ENCODE measurements at places on chromosomes 3 and 15.
A peak's percentile ranks its signal among the peaks of the same experiment; 100 is the strongest.

DNA sequence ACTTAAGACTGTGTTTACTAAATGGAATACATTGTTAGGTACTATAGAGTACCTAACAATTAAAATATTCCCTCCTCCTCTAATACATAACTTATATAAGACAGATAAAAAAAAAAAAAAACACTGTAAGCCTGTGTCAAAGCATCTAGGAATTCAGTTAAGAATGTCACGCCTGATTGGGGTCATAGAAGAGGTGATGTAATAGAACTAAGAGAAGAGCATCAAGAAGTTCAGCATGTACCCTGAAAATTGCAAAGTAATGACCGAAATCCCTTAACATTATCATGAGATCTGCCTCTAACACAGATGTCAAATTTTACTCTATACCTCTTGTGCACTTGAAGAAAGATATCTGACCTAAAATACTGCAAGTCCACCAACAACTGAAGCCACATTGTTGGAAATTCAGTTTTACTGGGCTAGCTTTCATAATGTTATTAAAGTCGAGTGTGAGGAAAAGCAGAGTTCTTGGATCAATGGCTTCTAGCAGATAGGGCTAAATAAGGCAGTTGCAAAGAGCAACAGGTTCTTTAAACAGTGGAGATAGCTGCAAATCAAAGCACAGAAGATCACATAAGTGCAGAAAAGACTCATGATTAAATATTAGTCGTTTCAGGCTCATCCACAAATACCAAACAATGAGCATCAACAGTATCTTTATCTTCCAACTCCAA lies 75.0 kb downstream of the TBL1XR1 start:
- DNase-seq: no peak

GRCh38 chr3:130963444-130963843 lies 63.2 kb downstream of the ASTE1 start:
- DNase-seq: no peak

DNA sequence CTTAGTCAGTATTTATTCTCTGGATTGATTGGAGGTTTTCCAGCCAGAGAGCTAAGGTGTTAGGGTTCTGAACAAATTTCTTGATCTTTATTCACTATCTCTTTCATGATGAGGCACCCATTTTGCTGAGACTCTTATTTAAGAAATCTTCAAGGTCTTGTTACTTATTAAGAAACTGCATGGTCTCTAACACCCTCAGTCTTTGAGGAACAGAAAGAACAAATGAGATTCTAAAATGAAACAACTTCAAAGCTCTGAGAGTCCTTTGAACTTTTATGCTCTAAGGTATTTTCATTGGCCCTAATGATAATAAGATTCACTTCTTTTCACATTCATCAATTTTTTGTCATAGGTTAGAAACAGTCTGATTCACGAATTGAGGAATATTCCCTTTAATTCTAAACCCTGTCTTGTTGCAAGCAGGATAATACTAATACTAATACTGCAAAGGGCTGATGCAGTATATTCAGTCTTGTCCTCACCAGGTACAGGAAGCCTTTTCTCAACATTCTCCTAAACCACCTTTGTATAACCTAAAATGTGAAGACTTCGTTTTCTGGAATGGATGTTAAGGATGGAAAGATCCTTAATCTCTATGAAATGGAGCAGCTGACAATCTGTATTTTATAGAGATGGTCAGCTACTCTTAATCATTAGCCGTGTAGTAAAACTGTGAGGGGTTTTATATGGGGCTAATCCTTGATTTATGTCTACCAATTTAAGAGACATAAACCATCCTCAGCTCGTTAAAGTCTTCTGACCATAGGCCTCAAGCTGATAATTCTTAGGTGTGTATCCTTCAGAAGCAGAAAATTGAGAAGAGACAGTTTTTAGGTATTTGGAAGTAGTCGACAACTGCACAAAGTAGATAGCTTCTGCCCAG lies 198.3 kb downstream of the OTOL1 start:
- no peak for DNase-seq

GRCh38 chr3:138371070-138371965 lies 22.9 kb downstream of the MRAS start:
- peak; percentile 24 for DNase-seq

DNA sequence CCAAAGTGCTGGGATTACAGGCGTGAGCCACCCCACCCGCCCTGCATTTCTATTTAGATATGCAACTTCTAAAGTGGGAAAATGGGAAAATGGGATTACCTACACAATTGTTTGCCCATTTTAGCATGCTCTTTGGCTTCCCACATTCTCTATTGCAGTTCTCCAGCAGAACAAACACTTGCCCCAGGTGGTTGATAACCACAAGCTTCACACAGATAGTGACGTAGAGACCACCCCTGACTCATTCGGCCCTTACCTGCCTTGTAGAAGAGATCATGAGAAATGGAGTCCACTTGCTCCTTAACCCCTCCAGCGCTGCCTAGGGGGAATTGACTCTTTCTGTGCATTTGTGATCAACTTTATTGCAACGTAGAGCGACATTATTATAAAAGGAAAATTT lies 83.2 kb upstream of the RAP2B start:
- DNase-seq: no peak

- DNase-seq: peak; percentile 42
Observed at GRCh38 chr3:100993309-100993708, at the start of gene ABI3BP. Gene ABI3BP (minus strand): TSS chr3:100993421. CDS start chr3:100993384, 37 bp downstream.

GRCh38 chr15:62561571-62561970 lies 396.5 kb upstream of the C2CD4B start:
- DNase-seq: no peak

GRCh38 chr3:23103764-23104163 lies 99.4 kb upstream of the UBE2E2 start:
- no peak for DNase-seq

GRCh38 chr3:171383206-171384018 lies 76.8 kb downstream of the TNIK start:
- DNase-seq: no peak

DNA sequence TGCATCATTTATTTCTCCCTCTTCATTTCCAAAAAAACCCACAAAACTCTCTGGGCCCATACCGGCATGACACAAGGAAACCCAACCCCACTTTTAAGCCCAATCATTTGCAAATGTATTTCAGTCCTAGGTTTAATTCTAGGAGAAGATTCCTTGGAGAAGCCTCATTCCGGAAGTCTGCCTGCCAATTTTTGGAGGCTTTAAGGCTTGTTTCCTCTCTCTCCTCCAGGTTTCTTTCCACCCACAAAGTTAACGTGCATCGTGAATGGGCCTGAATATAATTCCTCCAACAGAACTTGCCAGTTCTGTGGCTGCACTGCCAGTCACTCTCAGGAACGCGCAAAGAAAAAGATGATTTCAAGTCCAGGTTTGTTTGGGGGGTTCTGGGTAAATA lies 69.9 kb upstream of the FOXP1 start:
- DNase-seq: no peak

DNA sequence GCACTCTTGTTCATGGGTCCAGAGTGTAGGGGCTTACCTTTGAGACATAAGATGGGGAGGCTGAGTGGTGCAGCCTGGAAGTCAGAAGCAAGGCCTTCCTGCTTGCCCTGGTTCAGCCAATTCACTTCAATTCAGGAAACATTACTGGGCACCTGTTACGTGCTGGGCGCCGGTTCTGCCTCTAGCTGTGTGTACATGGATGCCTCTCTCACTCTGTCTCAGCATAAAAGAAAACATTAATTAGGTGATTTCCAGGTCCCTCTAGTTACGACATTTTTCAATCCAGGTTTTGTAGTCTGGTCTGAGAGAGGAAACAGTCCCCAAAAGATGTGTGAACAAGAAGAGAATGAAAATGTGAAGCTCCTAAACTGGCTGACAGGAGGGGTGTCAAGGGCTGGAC lies 1.2 kb downstream of the RTP1 start:
- DNase-seq: no peak

DNA sequence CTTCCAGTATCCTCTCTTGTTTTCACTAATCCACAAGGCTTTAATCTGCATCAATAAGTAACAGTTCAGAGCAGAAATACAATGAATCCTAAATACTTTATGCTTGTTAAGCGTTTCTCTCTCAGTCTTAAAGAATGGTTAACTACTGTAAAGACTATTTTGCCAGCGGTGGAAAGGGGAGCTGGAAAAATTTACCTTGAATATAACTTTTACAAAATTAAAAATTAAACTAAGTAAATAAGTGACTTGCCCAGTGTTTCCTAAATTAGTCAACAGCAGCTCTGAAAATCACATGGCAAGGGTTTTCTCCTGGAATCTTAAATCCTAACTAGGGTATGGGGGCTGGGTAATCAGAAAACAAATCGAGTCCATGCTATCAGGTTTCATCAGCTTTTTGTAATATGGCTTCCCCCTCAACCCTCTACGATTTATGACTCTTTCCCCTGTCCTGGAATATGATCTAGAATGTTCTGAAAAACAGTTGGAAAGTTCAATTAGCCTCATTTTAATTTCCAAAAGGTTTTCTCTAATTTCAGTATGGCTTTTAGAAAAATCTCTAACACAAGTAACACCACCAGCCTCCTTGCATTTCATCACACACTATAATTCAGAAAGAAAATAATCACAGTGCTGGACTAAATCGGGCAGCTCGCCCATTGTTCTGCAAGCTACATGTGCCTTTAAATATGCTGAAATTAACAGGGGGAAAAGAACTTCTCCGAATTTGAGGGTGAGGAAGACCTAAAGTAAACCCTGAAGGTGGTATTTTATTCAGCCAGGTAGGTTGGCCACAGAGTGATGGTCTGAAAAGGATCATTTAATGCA lies 133.5 kb downstream of the ADAMTS9 start:
- DNase-seq: no peak

DNA sequence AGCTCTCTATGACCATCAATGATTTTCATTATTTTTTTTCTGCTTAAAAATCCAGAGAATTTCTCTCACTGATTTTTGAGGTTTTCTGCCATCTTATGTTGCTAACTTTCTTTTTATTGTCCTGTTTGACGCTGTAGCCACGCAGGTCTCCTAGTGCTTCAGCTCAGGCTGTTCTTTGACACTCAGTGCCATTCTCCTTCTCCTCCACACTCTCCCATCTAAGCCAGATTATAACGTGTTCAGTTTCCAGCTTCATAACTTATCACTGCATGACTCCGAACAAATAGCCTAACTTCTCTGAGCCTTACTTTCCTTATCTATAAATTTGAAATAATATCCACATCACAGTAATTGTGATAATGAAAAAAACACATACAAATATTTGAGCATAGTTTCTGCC lies 22.8 kb upstream of the ST3GAL6 start:
- DNase-seq: no peak

DNA sequence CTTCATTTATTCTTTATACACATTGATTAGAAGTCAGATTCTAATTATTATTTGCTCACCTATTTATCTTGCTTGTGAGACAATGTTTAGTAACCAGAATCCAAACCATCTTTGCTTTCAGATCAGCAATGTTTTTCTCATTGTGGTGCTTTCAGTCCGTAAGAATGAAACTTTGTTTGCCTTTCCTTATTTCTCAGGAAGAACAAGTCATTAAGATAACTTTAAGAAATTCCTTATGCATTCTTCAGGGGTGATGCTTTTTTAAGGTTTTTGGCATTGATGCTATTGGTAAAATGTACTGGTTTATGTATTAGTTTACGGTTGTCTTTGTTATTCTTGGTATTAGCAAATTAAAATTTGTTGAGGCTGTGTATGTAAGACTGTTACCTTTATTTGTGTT lies 120.8 kb upstream of the POU1F1 start:
- no peak for DNase-seq

- DNase-seq: no peak
Observed at GRCh38 chr3:183185696-183186095, 23.2 kb upstream of the LAMP3 start.

Data from activated CD4-positive, alpha-beta T cell treated with anti-CD3 and anti-CD28 coated beads for 36 hours (primary cell).